ENCODE measurements at places on chromosomes 2 and 18.

- no peak overlapping the region for H3K27ac ChIP-seq
- no peak overlapping the region for H3K4me3 ChIP-seq
- H3K4me1 ChIP-seq: no peaks in the 10 kb centered on the region
Observed at GRCh38 chr2:12597610-12598009, 119.1 kb upstream of the TRIB2 start.

GRCh38 chr2:54382601-54383000 is 73.5 kb upstream of the SPTBN1 start:
- H3K4me1 ChIP-seq: peaks cover 23% of the 10 kb centered on the region
- H3K4me3 ChIP-seq: no peak overlapping the region
- H3K36me3 ChIP-seq: no peaks in the 10 kb centered on the region
- H3K27me3 ChIP-seq: no peaks in the 10 kb centered on the region
- DNase-seq: no peak

DNA sequence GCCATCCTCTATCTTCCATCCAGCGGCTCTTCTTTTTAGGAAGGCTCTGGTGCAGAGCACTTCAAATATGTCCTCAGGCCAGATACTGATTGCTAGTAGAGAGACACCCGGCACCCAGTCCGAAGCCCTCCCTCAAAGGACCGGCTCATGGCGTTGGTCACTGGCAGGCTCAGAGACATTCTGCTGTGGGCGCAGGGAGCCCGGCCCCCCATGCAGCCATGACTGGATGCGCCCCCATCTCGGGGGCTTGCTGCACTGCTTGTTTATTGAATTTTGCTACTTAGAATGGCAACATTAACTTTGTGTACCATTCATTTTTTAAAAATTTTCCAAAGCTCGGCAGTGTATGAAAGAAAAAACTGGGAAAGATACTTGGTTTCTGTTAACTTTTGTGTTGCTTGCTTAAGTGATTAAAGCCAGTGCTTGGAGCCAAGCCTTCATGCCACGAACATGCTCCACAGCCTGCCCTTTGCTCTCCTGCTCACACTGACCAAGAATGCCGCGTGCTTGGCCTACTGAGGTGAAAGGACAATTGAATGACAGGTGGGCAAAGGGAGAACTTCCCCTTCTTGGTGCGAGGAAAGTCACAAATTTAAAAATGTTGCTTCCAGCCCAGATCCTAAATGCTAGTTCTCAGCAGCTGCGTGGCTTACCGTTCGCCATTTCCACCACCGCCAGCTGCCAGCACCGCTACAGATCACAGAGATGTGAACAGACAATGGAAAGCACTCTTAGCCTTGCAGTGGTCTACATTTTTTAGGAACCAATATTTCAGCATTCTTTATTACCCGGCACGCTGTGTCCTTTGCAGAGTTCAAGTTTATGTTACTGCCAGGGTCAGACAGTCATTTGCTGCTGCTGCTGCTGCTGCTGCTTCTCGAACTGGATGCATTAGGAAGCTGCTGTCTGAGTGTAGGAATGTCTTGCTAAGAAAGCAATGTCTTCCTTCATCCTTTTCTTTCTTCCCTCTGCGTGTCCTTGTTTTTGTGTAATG is 76.7 kb downstream of the FAM210A start:
- no peak for DNase-seq
- no peak overlapping the region for H3K27ac ChIP-seq
- H3K4me1 ChIP-seq: peaks cover 6% of the 10 kb centered on the region

GRCh38 chr2:105849431-105850179 is 104.9 kb downstream of the NCK2 start:
- H3K27me3 ChIP-seq: no peaks in the 10 kb centered on the region
- H3K36me3 ChIP-seq: peaks cover 30% of the 10 kb centered on the region
- peak overlapping the region; percentile 15 for H3K27ac ChIP-seq

DNA sequence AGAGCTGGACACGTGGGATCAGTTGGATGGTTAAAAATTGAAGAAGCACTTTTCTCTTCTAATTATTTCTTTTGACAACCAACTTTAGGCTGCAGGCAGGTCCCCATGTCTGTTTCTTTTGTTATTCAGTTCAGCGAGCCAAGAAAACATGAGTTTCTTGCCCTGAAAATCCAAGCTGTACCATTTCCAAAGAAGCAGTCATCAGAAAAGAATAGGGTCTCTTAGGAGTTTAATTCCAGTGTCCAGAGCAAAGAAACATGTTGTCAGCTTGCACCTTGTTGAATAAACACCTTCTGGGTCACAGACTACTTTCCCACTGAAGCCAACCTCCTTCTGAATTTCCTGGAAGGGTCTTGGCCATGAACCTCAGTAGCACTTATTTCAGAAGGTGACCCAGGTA is 170.5 kb upstream of the COPS8 start:
- H3K4me3 ChIP-seq: no peak overlapping the region
- peaks cover 23% of the 10 kb centered on the region for H3K4me1 ChIP-seq
- no peak overlapping the region for H3K27ac ChIP-seq
- H3K27me3 ChIP-seq: peaks cover 3% of the 10 kb centered on the region

GRCh38 chr2:214839464-214839863 is 30.0 kb upstream of the BARD1 start:
- no peaks in the 10 kb centered on the region for H3K27me3 ChIP-seq
- no peaks in the 10 kb centered on the region for H3K36me3 ChIP-seq
- H3K4me3 ChIP-seq: no peak overlapping the region
- no peak overlapping the region for H3K27ac ChIP-seq
- H3K4me1 ChIP-seq: no peaks in the 10 kb centered on the region

DNA sequence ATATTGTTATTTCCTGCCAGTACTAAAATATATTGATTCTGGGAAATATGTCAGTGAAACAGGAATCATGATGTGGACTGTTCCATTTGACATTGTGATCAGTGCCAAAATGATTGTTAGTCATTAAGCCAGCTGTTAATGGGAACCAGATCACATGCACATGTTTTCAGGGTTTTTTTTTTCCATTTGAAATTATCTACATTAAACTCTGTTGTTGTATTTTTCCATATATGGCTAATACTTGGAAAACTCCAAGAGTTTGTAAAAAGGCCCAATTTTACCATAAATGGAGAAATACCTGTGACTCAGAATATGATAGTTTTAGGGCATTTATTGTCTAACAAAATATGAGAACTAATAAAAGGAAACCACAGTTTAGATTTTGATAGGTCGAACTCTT is 13.4 kb downstream of the ITGAV start:
- peaks cover 12% of the 10 kb centered on the region for H3K4me1 ChIP-seq
- no peak overlapping the region for H3K27ac ChIP-seq

DNA sequence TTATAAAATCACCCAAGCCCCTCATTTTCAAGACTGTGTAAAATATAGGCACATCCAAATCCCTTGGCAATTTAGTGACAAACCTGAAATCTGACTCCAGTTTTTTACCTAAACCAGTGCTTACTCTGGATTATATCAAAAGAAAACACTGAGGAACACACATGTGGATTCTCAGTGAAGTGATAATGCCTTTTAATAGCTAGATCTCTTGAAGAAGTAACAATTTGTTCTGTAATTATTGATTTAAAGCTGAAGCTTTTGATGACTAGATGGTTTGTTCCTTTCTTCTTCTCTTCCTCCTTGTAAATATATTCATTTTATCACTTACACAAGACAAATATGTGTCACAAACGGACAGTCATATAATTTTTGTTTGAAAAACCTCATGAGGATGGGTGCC is 894.6 kb downstream of the DCC start:
- H3K27ac ChIP-seq: no peak overlapping the region
- no peaks in the 10 kb centered on the region for H3K36me3 ChIP-seq
- H3K4me3 ChIP-seq: no peak overlapping the region
- no peaks in the 10 kb centered on the region for H3K27me3 ChIP-seq
- DNase-seq: no peak
- H3K4me1 ChIP-seq: no peaks in the 10 kb centered on the region

DNA sequence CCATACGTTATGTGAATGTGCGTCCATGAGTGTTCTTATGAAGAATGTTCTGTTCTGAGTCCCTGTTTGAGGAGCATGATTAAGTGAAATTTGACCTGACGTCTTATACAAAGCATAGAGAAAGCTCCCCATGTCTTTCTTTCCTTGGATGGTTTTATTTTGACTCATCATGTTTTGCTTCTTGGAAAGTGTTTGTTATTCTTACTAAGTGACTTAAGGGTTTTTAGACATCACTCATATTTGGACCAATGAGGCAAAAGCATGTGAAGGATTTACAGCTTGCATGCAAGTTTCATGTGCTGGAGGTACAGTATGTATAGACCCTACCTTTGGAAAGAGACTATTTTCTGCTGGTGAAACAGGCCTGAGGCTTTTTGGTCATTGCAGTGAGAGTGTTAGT is 33.5 kb upstream of the ZEB2 start:
- H3K36me3 ChIP-seq: no peaks in the 10 kb centered on the region
- H3K4me1 ChIP-seq: peaks cover 4% of the 10 kb centered on the region
- no peak overlapping the region for H3K4me3 ChIP-seq
- no peak for DNase-seq
- H3K27ac ChIP-seq: no peak overlapping the region

DNA sequence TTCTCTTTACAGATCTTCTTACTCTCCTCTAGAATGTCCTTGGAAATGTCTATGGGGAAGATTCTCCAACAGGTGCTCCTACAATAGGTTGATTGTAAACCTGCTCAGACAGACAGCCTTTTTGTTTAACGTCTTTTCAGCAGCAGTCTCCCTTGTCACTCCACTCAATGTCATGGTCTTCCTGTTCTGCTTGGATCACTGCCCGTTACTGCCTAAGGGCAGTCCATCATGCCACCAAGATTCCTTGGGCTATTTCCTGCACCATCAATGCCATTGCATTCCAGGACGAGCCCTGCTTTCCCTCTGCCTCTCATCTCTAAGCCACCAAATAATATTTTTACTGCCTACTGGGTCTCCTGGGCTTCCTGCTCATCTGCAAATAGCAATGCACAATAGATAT is 97.4 kb upstream of the GALNT5 start:
- H3K4me1 ChIP-seq: no peaks in the 10 kb centered on the region
- H3K4me3 ChIP-seq: no peak overlapping the region
- DNase-seq: no peak
- H3K36me3 ChIP-seq: no peaks in the 10 kb centered on the region
- H3K27me3 ChIP-seq: no peaks in the 10 kb centered on the region
- no peak overlapping the region for H3K27ac ChIP-seq

DNA sequence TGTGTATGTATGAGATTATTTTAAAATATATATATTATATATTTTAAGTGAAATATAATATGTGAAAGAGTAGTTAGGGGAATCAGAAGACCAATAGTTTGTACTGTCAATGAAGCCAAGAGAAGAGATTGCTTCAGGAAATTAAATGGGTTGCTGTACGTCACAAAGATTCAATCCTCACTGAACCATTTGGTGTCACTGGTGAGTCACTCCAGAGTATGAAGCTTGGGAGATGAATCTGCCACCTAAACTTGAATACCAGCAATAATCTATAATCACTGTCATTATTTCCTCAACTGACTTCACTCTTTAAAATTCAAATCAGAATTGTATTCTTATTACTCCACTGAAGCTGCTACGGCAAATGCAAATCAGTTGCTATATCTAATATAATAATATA is 41.9 kb upstream of the SCN9A start:
- no peak overlapping the region for H3K27ac ChIP-seq
- H3K27me3 ChIP-seq: no peaks in the 10 kb centered on the region
- no peaks in the 10 kb centered on the region for H3K36me3 ChIP-seq

GRCh38 chr2:25257032-25257552 is 84.6 kb downstream of the DNMT3A start:
- H3K4me1 ChIP-seq: peaks cover 52% of the 10 kb centered on the region
- H3K27ac ChIP-seq: peak overlapping the region; percentile 58
- H3K36me3 ChIP-seq: peaks cover 39% of the 10 kb centered on the region
- no peaks in the 10 kb centered on the region for H3K27me3 ChIP-seq
- no peak for DNase-seq

- H3K27ac ChIP-seq: peak overlapping the region; percentile 98
- peaks cover 3% of the 10 kb centered on the region for H3K36me3 ChIP-seq
- H3K4me3 ChIP-seq: peak overlapping the region; percentile 95
- H3K4me1 ChIP-seq: peaks cover 20% of the 10 kb centered on the region
- H3K27me3 ChIP-seq: no peaks in the 10 kb centered on the region
Observed at GRCh38 chr18:54269893-54270844, 852 bp downstream of the POLI start.

DNA sequence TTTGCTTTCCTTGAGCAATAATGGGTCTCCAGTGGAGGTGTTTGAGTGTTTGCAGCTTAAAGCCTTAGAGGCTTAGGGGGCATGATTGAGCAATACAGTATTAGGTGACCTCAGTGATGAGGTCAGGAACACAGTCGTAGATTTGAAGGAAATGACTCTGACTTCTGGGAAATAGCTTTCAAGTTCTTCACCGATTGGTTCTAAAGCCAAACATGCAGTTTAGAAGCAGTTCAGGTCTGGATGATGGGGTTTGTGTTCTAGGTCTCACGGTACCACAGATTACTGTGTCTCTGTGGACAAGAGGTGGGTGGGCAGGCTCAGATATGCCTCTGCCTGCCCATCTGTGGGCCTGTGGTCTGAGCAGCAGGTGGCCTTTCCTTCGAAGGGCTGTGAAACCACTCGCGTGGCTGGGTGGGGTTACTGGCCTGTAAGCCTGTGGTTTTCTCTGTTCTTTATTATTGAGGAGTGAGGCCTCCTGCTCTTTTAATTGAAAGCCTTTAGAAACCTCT is 7.8 kb downstream of the MTHFD2 start:
- peaks cover 19% of the 10 kb centered on the region for H3K36me3 ChIP-seq
- H3K4me1 ChIP-seq: peaks cover 17% of the 10 kb centered on the region
- DNase-seq: no peak
- H3K27ac ChIP-seq: peak overlapping the region; percentile 97
- peak overlapping the region; percentile 39 for H3K4me3 ChIP-seq

GRCh38 chr2:18124116-18124835 is 245.8 kb downstream of the KCNS3 start:
- peaks cover 22% of the 10 kb centered on the region for H3K27me3 ChIP-seq
- H3K36me3 ChIP-seq: no peaks in the 10 kb centered on the region
- H3K4me3 ChIP-seq: no peak overlapping the region
- no peak overlapping the region for H3K27ac ChIP-seq
- no peak for DNase-seq
- H3K4me1 ChIP-seq: no peaks in the 10 kb centered on the region

DNA sequence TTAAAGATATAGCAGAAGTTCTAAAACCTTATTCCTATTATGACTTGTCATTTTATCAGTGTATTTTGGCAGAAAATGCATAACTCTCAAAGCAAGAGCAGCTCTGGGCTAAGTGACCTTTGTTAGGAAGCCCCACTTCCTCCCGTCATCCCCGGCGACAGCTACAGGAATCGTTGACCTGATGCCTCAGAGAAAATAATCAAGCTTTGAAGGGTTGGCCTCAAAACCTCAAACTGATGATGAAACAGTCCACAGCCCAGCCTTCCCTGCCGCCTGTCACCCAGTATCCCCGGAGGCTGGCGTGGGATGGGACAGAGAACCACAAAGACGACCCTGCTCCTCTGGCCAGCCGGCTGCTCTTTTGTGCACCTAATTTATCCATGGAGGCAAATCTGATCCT is 65.3 kb downstream of the KCNF1 start:
- peaks cover 26% of the 10 kb centered on the region for H3K4me1 ChIP-seq
- no peaks in the 10 kb centered on the region for H3K36me3 ChIP-seq
- no peak overlapping the region for H3K27ac ChIP-seq
- no peak for DNase-seq
- H3K4me3 ChIP-seq: no peak overlapping the region
- H3K27me3 ChIP-seq: peaks cover 29% of the 10 kb centered on the region

DNA sequence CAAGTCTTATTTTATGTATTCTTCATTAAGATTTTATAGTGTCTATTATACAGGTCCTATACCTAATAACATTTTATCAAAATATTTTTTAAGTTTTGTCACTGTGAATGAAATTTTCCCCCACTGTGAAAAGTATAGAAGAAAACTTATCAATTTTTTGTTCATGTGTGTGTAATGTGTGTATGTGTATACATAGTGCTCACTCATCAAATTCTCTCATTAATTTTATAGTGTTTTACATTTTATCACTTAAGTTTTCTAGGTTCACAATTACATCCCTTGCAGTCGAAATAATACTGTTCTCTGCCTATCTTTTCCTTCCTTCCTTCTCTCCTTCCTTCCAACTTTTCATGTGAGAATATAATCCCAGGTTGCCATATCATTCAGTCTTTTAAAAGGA is 93.2 kb upstream of the FBXO11 start:
- H3K4me1 ChIP-seq: no peaks in the 10 kb centered on the region
- DNase-seq: no peak
- H3K4me3 ChIP-seq: no peak overlapping the region
- no peaks in the 10 kb centered on the region for H3K27me3 ChIP-seq
- H3K36me3 ChIP-seq: no peaks in the 10 kb centered on the region

Data from type B pancreatic cell (in vitro differentiated cells).